ENCODE measurements at places on chromosomes 4 and X.

DNA sequence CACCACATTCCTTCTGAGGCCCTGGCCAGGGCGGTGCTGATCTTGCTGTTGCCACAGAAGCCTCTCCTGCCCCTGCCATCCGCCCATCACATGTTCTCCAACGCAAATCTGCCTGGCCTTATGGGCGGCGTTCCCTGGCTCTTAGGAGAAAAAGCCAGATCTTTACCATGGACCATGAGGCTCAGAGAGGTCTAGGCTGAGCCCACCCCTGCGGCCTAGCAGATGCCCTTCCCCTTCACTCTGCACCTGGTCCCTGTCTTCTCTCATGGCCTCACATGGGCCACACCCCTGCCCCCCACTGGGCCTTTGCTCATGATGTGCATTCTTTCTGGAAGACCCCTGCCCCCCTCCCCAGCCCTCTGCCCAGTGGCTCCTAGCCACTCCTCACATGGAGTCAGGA, 78.5 kb downstream of the CRMP1 start:
- no peak for DNase-seq

- peak; percentile 63 for DNase-seq
Observed at GRCh38 chr4:184384056-184384809, 90.1 kb downstream of the IRF2 start.

- no peak for DNase-seq
Observed at GRCh38 chrX:13250826-13251580, 68.8 kb downstream of the ATXN3L start.

- no peak for DNase-seq
Observed at GRCh38 chr4:185792384-185793115, 19.4 kb downstream of the SORBS2 start.

- no peak for DNase-seq
Observed at GRCh38 chrX:101232316-101232715, 12.7 kb downstream of the DRP2 start.

DNA sequence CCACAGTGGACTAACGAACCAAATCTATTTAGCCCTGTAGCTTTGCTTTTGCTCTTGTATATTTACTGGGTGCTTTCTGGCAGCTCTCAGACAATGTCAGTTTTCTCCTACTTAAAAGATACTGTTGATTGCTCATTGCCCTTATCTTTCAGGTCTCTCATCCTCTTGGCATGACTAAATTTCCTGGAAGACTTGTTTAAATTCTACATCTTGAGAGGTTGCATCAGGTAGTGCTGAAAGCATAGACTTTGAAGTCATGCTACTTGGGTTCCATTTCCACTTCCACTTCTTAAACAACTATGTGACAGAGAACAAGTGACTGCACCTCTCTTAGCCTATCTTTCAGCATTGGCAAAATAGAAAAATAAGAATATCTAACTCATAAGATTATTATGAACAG, 8.4 kb downstream of the TDO2 start:
- no peak for DNase-seq

DNA sequence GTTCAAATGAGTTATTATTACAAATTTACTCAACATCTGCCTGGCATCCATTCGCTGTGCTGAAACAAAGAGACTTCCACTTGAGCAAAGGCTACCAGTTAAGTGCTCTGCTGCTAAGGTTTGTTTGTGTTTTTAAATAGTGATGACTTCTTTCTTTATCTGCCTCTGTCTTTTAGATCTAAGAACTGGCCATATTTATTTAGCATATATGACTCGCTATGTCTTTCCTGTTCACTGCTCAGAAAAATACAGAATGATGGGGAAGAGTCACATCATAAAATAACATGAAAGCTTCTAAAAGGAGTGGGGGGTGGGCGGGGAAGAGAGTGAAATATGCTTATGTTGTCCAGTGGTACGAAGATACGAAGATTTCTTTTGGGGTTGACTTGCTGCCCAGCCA, 322.2 kb downstream of the GPAT3 start:
- no peak for DNase-seq

- DNase-seq: no peak
Observed at GRCh38 chrX:88982933-88983332, 235.9 kb downstream of the CPXCR1 start.

DNA sequence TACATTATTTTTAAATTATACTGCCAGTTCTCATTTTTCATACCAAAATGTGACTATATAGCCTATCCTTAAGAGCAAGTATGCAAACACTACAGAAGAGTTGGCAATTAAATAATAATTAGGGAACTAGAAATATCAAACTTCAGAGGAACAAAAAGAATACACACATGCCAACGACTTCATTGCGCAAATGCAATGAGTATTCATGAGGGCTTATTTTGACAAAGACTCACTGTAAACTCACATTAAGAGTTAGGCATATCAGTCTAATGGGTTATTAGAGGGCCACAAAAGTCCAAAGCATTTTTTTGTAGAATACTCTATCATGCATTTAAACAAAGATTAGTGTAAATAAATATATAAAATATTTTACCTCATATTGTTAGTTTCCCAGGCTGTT, 31.6 kb downstream of the SLC10A7 start:
- no peak for DNase-seq

DNA sequence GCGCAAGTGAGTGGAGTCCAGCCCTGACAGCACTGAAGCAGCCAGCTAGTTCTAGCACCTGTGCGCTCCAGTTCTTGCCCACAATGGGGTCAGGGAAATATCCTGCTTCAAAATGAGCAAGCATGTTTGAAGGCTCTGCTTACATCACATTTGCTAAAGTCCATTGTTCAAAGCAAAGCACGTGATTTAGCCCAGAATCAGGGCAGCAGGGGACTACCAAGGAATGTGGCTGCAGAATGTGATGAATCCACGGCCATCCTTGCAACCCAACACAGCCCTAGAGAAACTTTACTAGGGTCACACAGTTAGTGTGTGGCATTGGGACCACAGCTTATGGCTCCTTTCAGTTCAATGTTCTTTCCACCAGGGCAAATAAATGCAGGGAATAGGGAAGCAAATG, 47.3 kb upstream of the SMIM31 start:
- no peak for DNase-seq
